ENCODE measurements at places on chromosomes 5 and 9.

DNA sequence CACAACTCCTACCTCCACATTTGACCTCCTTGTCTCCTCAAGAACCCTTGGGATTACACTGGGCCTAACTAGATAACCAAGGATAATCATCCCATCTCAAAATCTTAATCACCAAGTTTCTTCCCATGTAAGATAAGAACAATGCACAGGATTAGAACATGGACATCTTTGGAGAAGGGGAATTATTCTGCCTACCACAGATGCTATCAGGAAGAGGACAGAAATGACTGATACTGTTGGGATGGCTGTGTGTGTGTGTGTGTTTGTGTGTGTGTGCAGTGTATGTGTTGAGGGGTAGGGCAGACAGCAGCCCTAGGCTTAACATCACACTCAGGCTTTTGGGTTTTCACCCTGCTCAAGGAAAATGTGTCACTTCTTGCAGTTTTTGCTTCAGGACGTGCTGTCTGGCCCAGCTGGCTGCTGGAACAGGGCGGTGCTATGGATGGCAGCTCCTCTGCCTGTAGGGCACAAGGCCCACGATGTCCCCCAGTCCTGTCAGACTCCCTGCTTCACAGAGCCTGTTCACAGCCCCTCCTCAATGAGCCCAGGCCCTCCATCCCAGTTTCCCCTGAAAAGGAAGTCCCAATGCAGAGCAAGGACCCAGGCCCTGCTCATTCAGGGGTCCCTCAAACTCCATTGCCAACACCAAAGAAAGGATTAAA lies 7.7 kb downstream of the CA9 start:
- DNase-seq, result no peak

DNA sequence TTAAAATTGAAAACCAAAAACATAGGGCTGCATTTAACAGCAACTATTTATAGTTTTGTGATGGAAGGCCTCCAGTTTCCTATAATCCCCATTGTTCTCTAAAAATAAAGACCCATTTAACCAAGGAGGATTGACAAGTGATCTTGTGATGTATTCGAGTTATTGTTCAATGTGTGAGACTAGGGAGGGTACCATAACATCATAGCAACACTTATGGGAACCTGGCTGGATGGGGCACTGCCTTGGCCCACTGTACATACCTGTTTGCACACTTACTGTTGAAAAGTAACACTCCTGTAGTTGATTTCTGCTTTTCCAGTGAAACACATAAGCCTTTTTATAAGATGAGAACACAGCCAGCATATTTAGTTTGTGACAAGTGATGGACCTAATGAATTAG lies 32.3 kb downstream of the MACIR start:
- no peak for DNase-seq

- DNase-seq, result no peak
Observed at GRCh38 chr9:8766096-8766495, 966.5 kb upstream of the DMAC1 start.

DNA sequence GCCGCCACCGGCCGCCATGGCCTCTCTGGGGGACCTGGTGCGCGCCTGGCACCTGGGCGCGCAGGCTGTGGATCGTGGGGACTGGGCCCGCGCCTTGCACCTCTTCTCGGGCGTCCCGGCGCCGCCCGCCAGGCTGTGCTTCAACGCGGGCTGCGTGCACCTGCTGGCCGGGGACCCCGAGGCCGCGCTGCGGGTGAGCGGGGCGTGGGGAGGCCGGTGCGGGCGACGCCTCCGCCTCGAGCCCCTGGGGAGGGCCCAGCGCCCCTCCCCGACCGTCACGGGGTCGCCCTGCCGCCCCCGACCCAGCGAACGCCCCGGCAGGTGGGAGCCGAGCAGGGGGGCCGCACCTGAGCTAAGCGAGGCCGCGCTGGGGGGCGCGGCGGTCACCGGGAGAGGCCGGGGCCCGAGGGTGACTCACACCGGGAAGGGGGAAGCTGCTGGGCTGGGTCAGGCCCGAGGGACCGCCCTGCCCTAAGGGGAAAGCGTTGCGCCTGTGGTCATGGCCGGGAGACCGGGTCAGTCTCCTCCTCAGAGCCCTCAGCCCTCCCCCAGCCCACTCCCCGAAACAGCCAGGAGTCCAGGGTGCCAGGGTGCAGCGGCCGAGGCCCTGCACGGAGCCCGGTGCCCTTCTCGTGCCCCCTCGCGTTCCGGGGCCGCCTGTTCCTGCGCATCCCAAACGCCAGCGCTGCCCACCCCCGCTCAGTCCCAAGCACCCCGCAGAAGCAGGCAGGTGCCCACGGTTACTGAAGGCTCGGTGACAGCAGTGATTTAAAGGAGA lies 510 bp downstream of the NOXA1 start:
- no peak for DNase-seq

DNA sequence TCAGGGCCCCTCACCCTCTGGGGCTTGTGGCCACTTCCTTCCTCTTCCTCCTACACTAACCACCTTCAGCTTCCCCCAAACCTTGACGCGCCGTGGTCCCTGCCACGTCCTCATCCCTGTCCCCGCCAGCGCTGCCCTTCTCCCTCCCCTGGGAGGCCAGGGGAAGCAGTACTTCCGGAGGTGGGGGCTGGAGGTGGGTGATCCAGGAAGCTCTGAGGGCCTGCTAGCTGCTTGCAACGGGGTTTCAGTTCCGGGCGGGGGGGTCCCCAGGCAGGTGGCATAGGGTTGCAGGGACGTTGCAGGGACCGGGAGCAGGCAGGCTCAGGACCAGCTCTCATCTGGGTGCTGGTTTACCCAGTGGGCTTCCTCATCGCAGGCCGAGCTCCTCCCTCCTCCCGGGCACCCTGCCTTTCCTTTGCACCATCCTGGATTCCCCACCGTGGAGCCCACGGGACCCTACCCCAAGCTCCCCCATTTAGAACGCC lies 70.0 kb downstream of the RXRA start:
- DNase-seq, result no peak

DNA sequence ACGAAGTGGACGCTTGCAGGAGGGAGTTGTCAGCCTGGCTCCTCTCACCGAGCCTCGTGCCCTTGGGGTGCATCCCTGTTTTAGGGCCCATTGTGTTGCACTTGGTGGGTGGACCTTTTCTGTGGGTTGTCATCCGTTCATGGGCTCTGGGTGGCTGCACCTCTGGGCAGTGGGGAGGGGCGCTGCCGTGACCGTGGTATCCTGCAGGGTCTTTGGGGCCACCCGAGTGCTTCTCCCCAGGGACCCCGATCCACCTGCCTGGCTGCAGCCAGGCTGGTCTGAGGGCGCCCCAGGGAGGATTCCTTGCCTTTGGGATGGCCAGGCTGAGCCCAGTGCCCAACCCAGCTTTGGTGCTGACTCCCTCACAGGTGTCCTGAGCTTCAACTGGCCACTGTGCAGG lies 41.0 kb upstream of the UBAC1 start:
- DNase-seq, result no peak

GRCh38 chr9:14313951-14314423 lies at the start of gene NFIB:
NFIB (minus strand) TSS chr9:14314141; CDS start chr9:14313511, 630 bp downstream.
- DNase-seq, result no peak

DNA sequence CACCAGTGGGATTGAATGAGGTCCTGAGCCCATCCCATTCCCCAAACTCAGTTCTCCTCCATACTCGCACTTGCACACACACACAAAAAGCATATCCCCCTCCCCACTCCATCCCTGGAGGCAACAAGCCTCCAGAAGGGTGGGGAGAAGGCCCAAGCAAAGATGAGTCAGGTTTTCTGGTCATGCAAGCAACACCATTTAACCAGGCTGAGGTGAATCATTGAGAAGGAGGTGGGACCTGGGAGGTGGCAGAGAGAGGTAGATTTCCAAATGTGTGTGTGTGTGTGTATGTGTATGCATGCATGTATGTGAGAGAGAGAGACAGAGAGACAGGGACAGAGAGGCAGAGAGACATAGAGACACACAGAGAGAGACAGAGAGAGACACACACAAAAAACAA lies 185.2 kb upstream of the TRIM32 start:
- no peak for DNase-seq

DNA sequence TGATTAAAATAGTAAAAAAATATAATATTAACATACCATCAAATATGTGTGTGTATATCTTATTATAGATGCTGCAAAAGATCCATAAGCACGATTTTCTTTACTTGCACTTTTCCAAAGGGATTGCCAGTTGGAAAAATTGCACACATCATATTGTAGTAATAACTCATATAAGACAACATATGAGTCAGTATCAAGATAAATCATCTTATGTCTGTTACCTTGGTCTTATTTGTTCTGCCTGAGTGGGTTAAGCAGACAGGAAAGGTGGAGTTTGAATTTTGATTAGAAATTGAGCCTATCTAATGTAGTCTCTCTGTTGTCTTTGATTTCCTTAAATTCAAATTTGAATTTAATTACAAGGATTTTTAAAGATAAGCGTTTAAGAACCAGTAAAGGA lies 24.6 kb downstream of the LYSMD3 start:
- no peak for DNase-seq

DNA sequence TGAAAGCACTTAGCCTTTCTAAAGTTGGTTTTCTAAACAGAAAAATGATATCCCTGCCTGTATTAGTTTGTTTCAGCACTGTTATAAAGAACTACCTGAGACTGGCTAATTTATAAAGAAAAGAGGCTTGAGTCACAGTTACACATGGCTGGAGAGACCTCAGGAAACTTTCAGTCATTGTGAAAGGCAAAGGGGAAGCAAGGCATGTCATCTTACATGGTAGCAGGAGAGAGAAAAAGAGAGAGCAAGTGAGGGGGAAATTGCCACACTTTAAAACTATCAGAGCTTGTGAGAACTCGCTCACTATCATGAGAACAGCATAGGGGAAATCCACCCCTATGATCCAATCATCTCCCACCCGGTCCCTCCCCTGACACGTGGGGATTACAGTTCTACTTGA lies 64.9 kb downstream of the FAM170A start:
- no peak for DNase-seq

- DNase-seq, result peak; percentile 61
Observed at GRCh38 chr5:125326150-125326510, 579.7 kb upstream of the ZNF608 start.

DNA sequence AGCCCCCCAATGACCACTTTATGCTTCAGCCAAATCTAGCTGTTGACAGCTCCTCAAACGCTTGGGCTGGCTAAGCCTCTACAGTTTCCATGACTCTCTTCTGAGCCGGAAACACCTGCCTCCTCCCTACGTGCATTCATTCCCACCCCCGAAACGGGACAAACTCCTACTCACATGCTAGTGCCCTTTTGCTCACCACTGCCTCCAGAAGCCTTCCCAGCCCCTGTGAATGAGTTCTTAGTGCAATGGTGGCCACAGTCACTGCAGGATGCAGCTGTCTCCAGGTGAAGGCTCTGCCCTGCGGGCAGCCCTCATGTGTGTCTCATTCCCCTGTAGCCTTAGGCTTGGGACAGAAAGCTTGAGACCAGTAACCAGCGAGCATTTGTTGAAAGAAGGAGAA lies 68.8 kb upstream of the DAB2IP start:
- no peak for DNase-seq

DNA sequence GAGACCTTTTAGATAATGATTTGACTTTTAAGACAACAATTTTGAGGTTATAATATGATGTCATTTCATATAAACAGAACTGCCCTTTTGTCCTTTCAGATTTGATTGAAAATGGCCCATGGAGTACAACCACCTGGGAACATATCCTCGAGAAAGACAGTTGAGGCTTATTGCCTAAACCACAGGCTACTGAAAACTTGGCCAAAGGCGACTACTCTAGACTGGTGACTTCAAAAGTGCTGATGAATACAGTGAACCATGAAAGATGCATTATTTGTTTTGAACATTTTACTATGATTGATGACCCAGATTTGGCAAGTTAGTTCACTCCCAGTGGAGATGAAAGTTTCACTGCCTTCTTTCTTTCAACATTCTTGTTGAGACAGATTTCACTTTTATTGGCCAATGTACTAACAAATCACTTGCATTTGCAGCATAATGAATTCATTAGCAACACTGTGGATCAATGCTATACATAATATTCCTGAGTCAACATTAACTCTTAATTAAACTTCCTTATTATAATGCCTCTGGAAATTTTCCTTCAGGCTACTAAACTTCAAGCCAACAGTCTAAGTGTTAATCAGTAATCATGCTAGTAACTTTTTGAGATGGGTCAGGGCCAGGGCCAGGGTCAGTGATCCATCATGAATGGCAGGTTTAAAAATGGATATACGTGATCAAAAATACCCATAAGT lies 480.3 kb downstream of the RAB3C start:
- no peak for DNase-seq

- no peak for DNase-seq
Observed at GRCh38 chr5:122175852-122176251, 46.5 kb downstream of the ZNF474 start.

DNA sequence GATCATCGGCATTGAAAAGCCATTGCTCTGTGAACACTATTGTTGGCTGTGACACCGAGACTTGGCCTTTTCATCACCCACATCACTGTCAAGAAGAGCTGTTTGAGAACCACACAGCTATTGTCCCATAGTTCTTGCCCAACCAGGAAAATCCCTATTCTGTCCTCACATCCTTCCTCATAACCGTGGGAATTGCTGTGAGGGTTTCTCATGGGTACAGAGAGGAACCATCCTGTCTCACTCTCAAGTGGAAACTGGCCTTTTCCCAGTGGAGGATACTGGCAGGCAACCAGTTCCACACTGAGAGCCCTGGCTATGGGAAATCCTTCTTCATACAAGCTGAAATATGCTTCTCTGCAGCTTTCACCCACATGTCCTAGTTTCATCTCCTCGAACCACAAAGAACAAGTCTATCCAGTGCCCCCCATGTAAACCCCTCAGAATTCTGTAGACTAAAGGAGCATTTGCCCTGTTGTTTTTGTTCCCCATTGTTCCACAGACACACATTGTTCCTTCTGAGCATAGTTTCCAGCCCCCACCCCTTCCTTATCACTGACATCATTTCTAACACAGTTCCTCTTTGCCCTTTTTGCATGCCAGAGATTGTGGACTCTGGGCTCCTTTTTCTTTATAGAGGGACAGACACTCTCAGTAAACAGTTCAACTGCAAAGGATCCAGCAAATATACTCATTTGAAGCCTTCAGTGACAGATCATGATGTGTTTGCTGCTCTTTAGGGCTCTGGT lies 57.8 kb upstream of the C5orf46 start:
- no peak for DNase-seq

DNA sequence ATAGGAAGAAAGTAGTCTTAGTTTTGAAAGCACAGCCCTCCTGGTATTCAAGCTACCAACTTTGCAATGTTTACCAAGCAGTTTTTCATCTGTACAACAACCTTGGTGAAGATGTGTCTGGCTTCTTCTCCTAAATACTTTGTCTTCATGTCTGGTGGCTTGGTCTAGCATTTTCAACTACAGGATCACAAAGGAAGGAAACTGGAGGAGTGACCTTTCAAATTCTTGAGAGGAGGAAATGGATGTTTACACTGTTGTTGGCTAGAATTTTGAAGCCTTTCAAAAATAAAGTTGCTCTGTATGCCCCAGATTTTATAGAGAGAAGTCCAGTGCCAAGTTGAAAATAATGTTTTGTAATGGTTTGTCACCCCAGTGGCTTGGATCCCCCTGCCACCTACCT lies 16.3 kb downstream of the PAM start:
- DNase-seq, result no peak
